Left colon (tissue), 2 donors: ENCODE measurements at places on chromosomes 11 and 22. TPM values are rescaled to one million over a fixed set of nuclear protein-coding genes. Genes with fewer than 3 reads are reported as not detected.

The CKAP5 gene
- total RNA-seq = 50.4 TPM

The HORMAD2 gene
- not detected for total RNA-seq

The IGF2 gene
- total RNA-seq = 7.3 TPM

The VWCE gene
- total RNA-seq = 0.76 TPM

The SCGB1C1 gene
- total RNA-seq = not detected

The RCOR2 gene
- total RNA-seq = 2.5 TPM

The XBP1 gene
- 255 TPM for total RNA-seq

The TEX12 gene
- 0.31 TPM for total RNA-seq

The PI4KA gene
- 77.3 TPM for total RNA-seq

The KRTAP5-11 gene
- not detected for total RNA-seq

The PLAAT2 gene
- 3.8 TPM for total RNA-seq

The DRD4 gene
- 1.3 TPM for total RNA-seq

The MN1 gene
- total RNA-seq = 0.92 TPM

The SCGB1D2 gene
- not detected for total RNA-seq

The OR5D14 gene
- not detected for total RNA-seq

The MMP8 gene
- total RNA-seq = not detected

The OR4S2 gene
- total RNA-seq = not detected

The MS4A7 gene
- total RNA-seq = 38.3 TPM

The OR6A2 gene
- total RNA-seq = 0.08 TPM

The NXPE4 gene
- 142 TPM for total RNA-seq

The ACRV1 gene
- not detected for total RNA-seq

The INPP5J gene
- total RNA-seq = 34.4 TPM

The OR52I1 gene
- total RNA-seq = not detected

The ARRB1 gene
- total RNA-seq = 80.5 TPM

The CD3E gene
- total RNA-seq = 6.7 TPM

The ST14 gene
- 499 TPM for total RNA-seq

The FOLR2 gene
- 23.5 TPM for total RNA-seq
